Upper lobe of left lung (tissue), 6 donors: ENCODE measurements at places on chromosomes 12 and 14. TPM values are rescaled to one million over a fixed set of nuclear protein-coding genes. Genes with fewer than 3 reads are reported as not detected.

Gene GLS2
- total RNA-seq = 2.5 TPM

Gene MYL2
- not detected for total RNA-seq

Gene KRT83
- total RNA-seq = not detected

Gene GZMB
- 10.4 TPM for total RNA-seq

Gene HAL
- total RNA-seq = 5.2 TPM

Gene SVOP
- not detected for total RNA-seq

- no peak for DNase-seq
These were observed 218.9 kb upstream of the CDKN3 start for GRCh38 chr14:54177641-54178621.

DNA sequence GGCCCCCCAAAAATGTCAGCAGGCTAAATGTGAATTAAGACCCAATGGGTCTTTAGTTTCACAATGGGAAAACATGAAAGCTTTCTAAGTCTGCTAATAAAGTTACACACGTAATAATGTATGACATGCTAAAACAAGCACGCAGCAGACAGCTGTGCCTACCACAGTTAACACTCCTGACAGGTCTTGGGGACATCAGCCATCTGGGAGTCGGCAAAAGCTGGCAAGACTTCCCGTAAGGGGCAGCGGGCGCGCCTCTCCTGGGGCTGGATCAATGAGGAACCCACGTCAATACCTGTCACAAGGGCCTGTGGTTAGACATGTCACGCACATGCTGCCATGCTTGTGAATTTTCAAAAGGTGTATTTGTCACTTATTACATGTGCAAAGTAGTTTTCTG, 45.0 kb downstream of the ACTN1 start:
- DNase-seq = no peak

DNA sequence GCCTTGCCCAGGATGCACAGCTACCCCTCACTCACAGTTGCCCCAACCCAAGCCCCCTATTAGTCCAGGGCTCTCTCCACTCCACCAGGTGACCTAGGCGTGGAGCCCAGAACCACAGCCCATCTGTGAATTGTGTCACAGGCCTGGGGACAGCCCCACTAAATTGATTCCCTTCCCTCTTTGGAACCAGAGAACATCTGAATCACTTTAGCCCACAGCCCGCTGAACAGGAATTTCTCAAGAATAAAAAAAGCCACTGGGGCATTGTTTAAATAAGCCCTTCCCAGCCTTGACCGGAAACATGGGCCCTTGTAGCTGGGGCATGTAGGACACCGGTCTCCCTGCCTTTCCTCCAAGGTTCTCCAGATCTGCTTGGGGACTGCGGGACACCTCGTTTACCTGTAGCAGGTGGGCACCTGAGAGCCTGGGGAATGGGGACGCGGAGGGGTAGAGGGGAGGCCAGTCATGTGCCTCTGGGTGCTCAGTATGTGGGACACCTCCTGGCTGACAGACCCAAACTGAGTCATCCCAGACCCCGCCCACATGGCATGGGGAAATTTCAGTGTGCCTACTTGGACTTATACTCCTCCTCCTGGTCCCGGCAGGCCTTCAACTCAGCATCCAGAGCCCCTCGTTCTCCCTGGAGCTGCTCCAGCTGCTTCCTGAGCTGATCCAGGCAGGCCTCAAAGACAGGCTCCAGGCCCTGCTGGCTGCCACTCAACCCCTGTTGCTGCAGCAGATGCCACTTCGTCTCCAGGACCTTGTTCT, 1.3 kb downstream of the KRT78 start:
- DNase-seq = no peak

- DNase-seq = no peak
These were observed 132.0 kb upstream of the CCND2 start for GRCh38 chr12:4141348-4142270.

DNA sequence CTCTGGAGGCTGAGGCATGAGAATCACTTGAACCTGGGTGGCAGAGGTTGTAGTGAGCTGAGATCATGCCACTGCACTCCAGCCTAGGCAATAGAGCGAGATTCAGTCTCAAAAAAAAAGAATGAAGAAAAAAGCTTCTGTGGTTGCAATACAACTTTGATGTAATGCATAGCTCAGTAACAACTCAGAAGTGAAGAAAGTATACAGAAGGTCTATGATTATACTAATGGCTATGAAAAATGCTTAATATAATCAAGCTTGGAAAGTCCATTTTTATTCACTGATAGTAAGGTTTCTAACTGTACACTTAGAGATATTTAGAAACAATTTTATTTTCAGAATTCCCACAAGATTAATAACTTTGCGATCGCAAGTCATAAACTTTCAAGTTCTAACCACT, 88.2 kb upstream of the FRMD6 start:
- DNase-seq = no peak

DNA sequence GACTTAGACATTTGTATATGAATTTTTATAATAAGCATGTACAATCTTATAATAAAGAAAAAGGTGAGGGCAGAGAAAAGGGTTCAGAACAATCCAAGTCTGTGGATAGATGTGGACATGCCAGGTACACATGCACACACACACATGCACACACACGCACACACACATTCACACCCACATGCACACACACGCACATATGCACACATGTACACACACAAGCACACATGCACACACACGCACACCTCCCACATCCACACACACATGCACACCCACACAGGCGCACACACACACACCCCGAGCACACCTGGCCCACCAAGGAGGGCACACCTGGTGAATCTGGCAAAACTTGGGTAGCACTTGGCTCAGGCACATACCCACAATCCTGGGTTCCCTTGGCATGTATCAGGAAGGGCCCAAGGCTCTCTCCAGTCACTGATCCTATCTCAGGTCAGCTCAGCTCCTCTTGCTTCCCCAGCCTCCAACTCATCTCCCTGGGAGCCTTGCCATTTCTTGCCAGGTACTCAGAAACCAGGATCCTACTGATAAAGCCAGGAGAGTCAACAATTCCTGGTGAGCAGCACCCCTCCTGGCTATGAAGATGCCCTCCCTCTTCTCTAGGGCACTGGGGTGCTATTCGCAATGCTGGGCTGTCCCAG, 18.6 kb upstream of the TMEM106C start:
- no peak for DNase-seq

DNA sequence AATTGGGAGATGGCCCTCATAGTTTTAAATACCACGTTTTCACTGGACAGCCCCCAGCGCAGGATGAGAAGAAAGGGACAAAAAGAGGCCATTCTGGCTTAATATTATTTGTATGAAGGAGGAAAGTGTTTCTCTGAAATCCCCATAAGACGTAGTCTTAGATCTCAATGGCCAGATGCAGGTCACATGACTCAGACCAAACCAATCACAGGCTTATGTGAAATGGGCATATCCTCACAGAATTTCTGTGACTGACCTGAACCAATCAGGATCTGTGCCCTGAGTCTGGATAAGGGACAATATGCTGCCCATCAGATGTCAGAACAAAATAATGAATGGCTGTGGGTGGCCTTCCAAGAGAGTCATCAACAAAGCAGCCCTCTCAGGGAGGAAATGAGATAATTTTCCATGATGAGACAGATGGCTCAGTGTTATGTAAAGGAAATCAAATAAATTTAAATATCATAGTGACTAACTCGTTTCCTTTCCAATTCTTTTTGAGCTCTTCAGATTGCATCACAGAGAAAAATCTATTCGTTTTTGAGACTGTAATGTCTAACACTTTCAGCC, 1009.5 kb upstream of the TMEM132C start:
- DNase-seq = no peak

DNA sequence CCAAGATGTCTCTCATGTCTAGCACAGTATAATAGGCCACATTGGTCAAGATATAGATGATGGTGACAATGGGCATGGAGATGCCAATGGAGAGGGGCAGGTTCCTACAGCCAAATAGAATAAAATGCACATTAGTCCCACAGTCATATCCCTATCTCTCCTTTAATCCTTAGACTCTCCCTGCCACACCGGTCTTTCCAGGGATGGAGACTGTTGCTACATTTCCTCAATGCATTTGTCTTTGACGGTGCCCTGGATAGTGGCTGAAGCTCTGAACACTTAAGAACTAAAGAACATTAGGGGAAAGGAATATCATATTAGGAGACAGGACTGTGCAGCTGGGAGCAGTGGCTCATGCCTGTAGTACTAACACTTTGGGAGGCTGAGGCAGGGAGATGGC, 9.7 kb downstream of the OXA1L start:
- no peak for DNase-seq
